Skeletal muscle cell (primary cell): ENCODE measurements at places on chromosomes 7 and 10.

GRCh38 chr10:78982726-78983125 lies 86.0 kb upstream of the ZMIZ1 start:
- no peak for DNase-seq

GRCh38 chr7:86955895-86956503 lies 103.5 kb downstream of the ELAPOR2 start:
- no peak for DNase-seq

DNA sequence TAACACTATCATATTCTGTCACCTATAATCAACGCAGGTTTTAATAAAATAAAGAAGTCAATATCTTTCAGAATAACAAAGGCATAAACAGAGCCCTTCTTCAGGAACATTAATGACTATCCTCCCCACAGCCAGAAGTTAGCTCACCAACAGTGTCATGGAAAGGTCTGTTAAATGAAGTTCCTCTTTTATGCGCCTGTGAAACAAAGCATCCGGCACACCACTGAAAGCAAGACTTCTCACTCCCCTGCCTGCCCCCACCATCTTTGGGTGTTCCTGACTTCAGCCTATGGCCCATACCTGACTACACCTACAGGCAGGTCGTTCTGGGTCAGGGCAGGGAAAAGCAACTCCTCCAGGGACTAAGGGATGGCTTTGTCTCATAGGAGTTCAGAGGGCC lies 205.4 kb downstream of the FANK1 start:
- DNase-seq = no peak

DNA sequence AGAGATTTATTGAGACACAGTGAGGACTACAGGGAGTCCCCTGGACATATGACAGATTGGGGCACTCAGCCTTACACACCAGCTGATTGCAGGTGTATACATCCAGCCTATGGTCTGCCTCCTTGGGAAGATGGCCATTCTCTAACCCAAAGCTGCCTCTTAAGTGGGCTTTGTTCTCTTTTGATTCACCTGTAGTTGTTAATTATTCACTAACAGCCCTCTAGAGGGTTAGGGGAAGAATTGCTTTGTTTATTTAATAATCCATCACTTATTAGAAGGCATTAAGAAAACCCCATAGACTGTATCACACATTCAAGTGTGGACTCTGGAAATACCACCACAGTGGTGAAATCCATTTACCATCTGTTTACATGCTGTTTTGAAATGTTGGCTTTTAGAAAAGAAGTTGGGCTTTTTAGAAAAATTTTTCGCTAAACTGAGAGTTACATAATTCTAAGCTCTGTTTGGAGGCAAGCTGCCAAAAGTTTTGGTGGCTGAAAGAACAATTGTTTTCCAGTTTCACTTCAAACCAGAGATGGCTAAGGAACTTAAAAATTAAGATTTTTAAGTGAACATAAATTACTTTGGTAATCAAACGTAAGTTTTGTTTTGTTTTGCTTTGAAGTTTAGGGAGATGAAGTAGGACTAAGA lies 379.1 kb downstream of the ADRA2A start:
- no peak for DNase-seq

GRCh38 chr10:35416619-35417312 lies 80.5 kb downstream of the CCNY start:
- DNase-seq = no peak

- DNase-seq = no peak
These were observed 445 bp upstream of the ATRNL1 start for GRCh38 chr10:115092555-115093285.

- no peak for DNase-seq
These were observed 4.5 kb downstream of the GPRIN2 start for GRCh38 chr10:46551701-46552525.

GRCh38 chr10:80373502-80373901 lies 16.9 kb downstream of the DYDC2 start:
- DNase-seq = no peak

DNA sequence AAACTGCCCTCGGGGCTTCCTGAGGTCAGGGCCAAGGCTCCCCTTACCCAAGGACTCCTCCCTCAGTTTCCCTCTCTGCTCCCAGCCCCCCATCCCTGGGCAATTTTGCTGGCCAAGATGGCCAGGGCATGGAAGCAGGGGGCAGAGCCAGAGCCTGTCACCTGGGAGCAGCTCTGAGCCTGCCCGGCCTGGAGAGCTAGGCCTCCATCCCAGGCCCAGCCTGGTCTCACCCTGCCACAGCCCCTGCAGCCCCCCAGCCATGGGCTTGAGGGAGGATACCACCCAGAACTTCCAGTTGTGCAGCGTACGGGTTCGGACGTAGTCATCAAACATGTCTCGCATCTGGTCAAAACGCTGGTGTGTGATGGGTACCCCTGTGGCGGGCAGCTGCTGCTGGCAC lies 17.0 kb upstream of the TBL2 start:
- no peak for DNase-seq
